ENCODE measurements at places on chromosomes 16 and 17. TPM values are rescaled to one million over a fixed set of nuclear protein-coding genes. Genes with fewer than 3 reads are reported as not detected.

The DGKE gene
- total RNA-seq = 5.0 TPM

The PSME3IP1 gene
- 52.2 TPM for total RNA-seq

The MYH13 gene
- total RNA-seq = not detected

GRCh38 chr17:56478836-56479447, 114.6 kb upstream of the NOG start:
- DNase-seq = peak; percentile 25

- no peak for DNase-seq
These were observed 10.8 kb upstream of the KRTAP9-2 start for GRCh38 chr17:41215681-41216080.

GRCh38 chr17:7590743-7591142, 849 bp upstream of the SOX15 start:
- DNase-seq = peak; percentile 70

DNA sequence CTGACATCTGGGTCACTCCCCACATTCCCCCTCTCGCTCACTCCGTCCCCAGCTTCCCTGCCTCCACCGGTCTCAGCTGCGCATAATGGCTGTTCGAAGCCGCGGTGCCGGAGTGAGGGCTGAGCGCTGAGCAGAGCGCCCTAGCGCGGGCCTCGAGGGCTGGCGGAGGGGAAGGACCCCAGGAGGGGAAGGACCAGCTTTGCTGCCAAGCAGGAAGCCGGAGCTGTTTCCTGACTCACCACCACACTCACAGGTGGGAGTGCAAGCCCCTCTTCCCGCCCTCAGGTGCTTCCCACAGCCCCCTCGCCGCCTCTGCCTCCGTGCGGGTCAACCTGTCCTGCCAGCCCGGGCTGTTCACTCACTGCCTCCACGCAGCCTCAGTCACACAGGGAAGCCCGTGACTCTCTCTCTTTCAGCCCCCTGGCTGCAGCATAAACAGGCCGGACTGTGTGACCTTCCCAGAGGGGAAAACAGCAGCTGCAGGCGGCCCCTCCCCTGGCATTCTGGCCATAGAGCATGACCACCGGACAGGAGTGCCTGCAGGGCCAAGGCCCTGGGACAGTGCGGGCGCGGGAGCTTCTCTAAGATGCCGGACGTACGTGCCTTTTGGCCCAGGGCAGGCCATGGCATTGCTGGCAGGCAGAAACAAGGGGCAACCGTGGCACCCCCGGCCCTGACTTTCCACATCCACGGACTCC, 23.7 kb downstream of the SLC43A2 start:
- no peak for DNase-seq

GRCh38 chr17:4811471-4811870, 4.5 kb downstream of the PLD2 start:
- no peak for DNase-seq

DNA sequence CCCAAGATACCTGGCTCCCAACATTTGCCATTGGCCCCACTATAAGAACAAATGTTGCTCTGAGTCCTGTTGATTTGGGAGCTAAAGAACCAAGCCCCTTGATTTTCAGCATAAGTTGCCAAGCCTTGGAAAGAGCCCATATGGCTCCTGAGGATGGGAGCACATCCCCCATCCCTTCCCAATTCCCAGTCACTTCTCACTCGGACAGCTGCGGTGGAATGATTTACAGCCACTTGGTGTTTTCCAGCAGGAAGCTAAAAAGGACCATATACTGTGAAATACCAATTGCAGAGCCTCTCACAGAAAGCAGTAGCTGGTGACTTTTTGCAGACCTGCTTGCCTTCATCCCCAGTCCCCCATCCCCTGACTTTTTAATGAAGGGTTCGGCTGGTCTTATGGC, 524.6 kb downstream of the GRIN2A start:
- DNase-seq = no peak

- DNase-seq = peak; percentile 27
These were observed 22.1 kb downstream of the TMC7 start for GRCh38 chr16:19005561-19006445.

- DNase-seq = no peak
These were observed 16.9 kb upstream of the USP22 start for GRCh38 chr17:21059761-21060160.

DNA sequence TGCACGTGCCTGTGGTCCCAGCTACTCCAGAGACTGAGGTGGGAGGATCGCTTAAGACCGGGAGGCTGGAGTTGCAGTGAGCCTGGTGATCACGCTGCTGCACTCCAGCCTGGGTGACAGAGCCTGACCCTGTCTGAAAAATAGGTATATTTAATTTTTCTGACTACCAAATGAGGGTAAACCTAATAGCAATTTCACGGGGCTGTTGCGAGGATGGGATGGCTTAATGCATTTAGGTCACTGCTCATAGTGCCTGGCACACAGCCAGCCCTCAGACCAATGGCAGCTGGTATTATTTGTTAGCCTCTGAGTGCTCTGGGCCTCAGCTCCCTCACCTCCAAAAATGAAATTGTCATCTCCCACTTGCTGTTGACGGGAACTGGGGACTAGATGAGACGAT, 5.9 kb upstream of the CDIP1 start:
- no peak for DNase-seq
